ENCODE measurements at places on chromosomes 16 and 17.

DNA sequence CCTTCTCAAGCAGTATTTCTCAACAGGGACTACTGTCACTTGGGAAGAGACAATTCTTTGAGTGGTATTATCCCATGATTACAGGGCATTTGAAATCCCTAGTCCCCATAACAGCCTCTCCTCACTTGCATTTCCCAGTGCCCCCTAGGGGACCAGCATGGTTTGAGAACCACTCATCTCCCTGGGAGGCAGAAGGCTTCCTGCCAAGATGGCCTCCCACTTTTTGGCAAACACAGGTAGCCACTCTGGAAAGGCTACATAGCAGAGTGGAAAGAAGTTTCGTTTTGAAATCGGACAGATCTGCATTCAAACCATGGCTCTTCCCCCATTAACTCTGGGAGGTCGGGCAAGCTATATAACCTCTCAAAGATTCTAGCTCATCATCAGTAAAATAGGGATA, 256.8 kb downstream of the XYLT1 start:
- no peak for DNase-seq

DNA sequence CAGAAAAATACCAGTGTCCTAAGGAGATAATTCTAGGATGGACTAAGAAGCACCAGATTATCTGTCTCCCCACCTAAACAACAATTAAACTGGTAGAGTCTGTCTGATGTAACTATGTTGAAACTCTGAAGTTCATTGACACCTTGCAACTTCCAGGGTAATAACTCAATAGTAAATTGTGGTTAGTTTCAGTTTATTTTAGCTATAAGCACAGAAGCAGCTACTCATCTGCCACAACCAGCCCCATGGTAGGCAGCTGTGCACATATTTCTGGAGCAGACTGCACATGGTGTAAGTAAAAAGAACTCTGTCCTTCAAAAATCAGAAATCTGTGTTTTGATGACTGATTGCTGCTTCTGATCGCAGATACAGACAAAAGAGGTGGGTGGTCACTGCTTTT, 852.1 kb downstream of the CDH11 start:
- no peak for DNase-seq

DNA sequence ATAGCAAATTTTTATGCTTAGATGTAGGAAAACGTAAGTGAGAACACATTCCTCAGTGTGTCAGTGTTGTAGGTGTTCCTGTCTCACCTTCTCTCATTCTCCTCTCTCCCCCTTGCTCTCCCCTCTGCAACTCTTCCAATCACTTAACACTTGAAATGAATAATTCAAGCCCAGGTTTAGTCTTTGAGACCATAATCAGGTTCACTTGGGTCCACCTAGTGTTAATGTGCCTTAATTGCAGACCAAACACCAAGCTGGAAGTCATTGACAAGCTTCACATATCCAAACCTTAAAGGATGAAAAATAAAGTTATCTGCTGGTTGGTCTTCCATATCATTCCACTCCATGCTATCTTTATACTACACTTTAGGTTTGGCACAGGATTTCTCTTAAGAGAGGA, 37.0 kb downstream of the STXBP4 start:
- no peak for DNase-seq

DNA sequence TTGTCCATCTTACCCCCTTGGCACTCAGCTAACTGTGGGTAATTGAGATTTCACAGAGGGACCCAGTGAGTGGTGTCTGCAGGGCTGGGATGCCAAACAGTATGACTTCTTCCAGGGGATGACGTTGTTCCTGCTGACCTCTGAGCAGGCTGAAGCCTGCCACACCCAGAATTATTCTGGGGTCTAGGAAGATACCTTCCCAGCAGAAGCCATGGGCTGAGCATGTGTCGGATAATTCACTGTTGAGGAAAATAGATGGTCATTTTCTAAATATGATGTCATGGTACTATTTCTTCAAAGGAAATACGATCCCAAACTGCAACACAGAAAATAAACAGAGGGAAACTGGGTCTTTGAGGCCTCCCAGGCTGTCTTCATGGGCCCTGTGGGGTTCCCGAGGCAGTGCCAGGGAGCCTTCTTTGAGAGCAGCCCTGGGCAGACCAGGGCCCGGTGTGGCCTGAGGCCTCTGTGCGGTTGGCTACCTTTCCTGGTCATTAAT, 17.4 kb downstream of the WNT9B start:
- no peak for DNase-seq

GRCh38 chr17:77253611-77254051, 112.9 kb downstream of the SEC14L1 start:
- DNase-seq: no peak

- no peak for DNase-seq
Observed at GRCh38 chr17:41537990-41538389, 9.9 kb upstream of the KRT19 start.

DNA sequence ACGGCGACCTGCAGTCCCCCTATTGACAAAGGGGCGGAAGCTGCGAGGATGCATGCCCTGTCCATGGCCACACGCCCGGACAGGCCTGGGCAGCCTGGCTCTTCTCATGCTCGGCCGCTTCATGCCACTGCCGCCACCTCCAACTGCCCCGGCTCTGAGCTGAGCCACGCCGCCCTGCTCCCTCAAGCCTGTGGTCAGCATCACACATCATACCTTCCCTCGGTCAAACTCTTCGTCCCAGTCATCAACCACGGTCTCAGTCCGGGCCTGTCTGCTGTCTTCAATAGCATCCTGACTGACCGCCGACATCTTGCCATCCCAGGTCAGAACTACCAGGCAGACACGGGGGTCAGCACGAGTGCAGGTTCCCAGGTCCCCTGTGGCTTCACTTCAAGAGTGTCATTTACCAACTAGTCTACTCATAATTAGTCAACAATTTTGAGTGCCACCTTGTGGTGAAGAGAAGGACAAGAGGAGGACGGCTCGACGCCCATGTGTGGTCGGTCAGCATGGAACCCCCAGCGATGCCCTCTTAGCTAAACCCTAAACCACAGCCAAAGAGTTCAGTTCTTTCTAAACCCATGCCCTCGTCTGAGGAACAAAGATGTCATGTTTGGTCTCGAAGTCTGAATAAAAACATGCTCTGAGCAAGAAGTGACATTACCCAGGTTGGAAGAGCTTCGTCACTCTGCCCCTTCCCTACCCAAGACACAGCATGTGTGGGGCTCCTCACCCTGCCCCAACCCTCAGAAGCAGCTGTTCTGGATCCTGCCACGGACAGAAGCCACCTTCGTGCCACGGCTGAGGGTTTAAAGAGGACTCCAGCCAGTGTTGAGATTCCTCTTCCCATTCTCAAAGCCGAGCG, 16.9 kb upstream of the CYTH1 start:
- DNase-seq: no peak

DNA sequence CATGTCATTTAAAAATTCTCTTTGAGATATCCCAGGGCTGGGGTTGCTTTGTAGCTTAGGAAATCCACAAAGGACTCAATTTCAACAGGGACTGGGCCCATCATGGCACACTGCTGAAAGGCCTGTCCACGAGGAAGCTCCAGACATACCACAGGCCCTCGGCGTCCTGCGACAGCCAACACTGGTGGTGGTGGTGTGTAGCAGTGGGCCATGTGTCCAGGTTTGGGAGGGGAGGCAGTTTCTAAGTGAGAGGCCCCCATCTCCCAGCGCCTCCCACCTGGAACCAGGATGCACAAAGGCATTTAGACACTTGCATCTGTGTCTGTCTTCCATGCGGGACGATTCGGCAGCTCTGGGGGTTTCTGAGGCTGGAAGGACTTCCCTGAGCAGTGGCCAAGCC, 65.2 kb upstream of the ZNF423 start:
- no peak for DNase-seq

- DNase-seq: no peak
Observed at GRCh38 chr17:44907729-44908470, 7.4 kb downstream of the GFAP start.

DNA sequence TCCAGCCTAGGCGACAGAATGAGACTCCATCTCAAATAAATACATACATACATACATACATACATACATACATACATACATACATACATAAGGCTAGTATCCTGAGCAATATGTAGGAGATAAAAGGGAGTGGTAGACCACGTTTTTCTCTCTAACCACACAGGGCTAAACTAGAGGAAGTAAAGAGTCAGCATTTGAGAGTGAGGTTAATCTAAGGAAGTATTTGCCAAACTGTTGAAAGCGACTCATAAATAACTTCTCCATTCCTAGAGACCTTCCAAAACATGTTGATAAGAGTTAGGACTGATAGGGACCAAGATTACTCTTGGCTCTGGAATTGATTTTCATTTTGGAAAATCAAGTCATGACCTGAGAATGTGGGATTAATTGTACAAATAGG, 68.9 kb downstream of the NEUROD2 start:
- DNase-seq: no peak
